ENCODE measurements at places on chromosomes 1 and 21.

DNA sequence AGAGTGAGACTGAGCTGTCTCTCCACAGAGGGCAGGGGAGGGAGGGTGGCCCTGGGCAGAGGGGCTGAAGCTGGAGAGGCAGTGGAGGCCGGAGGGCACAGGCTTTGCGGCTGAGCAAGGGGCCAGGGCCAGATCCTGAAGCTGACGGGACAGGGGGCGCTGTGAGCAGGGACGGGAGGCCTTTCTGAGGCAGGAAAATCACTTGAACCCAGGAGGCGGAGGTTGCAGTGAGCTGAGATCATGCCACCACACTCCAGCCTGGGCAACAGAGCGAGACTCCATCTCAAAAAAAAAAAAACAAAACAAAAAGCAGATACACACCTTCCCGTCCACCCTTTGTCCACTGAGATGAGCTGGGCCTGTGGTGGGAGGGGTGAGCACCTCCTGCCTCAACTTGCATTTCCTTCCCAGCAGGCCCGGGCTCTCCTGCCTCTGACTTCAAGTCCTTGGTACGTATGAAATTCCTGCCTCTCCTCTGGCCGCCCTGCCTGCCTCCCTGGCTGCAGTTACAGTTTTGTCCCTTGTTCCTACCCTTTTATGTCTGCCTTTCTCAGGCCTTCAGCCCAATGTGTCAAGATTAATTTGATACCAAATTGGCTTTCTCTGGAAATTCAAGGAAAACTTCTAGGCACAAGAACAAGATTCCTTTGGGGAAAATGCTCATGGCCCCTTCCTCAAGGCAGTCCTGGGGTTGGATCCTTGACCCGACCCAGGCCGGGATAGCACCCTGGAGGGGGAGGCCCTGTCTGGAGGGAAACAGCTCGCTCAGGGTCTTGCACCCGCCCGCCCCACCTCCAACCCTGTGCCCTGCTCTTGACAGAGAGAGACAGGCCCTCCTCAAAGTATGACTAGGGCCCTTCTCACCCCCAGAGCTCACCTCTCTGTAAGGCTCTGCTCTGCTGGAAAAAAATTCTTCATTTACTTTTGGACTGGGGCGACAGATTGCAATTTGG, 11.2 kb upstream of the ADAMTSL4 start:
- no peak overlapping the region for H3K27ac ChIP-seq
- peaks cover 5% of the 10 kb centered on the region for H3K27me3 ChIP-seq
- no peak for DNase-seq
- H3K36me3 ChIP-seq = no peaks in the 10 kb centered on the region
- no peak overlapping the region for H3K4me3 ChIP-seq

DNA sequence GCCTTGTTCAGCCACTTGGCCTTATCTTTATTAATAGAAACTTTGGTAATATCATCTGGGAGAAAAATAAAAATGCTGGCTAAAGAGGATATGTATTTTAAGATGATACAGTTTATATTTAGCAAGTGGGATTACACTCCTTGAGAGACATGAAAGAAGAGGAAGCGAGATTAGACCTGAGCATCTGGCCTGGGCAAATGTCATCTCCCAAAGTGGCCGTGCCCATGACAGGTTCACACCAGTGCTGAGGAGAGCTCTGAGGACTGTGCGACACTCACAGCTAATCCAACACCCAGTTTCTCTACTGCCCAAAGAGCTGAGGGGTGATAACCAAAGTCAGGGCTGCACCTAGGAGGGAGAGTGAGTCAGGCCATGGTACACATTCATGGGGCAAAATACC, 121.7 kb upstream of the DUSP10 start:
- no peaks in the 10 kb centered on the region for H3K36me3 ChIP-seq
- DNase-seq = no peak
- no peaks in the 10 kb centered on the region for H3K27me3 ChIP-seq
- H3K27ac ChIP-seq = no peak overlapping the region
- H3K4me1 ChIP-seq = no peaks in the 10 kb centered on the region
- H3K4me3 ChIP-seq = no peak overlapping the region

GRCh38 chr1:183655562-183656075, 2.5 kb upstream of the APOBEC4 start:
- no peaks in the 10 kb centered on the region for H3K36me3 ChIP-seq
- DNase-seq = peak; percentile 73
- H3K27ac ChIP-seq = no peak overlapping the region
- H3K4me3 ChIP-seq = no peak overlapping the region

GRCh38 chr1:32249831-32250525, 1.1 kb upstream of the LCK start:
- H3K4me1 ChIP-seq = peaks cover 52% of the 10 kb centered on the region
- H3K27me3 ChIP-seq = no peaks in the 10 kb centered on the region
- DNase-seq = peak; percentile 79
- peaks cover 43% of the 10 kb centered on the region for H3K36me3 ChIP-seq

- peaks cover 26% of the 10 kb centered on the region for H3K27me3 ChIP-seq
- H3K27ac ChIP-seq = no peak overlapping the region
- H3K36me3 ChIP-seq = no peaks in the 10 kb centered on the region
These were observed 109.7 kb downstream of the SLC35F3 start for GRCh38 chr1:234014208-234014607.

DNA sequence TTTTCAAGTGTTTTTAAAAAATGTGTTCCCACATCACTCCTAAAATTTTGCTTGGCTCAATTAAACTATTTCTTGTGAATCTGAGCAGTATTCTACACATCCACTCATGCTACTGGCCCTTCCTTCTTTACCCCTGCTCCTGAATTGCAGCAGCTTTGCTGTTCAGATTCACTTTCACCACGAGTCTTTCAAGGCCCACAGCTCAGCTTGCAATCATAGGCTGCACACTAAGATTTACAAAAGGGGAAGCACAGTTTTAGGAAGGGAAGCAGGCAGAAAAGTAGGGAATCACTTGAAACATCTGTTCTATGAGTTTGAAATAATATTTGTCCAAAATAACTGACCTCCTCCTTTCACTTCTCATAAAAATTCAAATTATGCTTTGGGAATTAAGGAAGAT, 70.9 kb upstream of the EDEM3 start:
- H3K27me3 ChIP-seq = no peaks in the 10 kb centered on the region
- DNase-seq = no peak
- H3K27ac ChIP-seq = peak overlapping the region; percentile 88
- H3K4me1 ChIP-seq = peaks cover 8% of the 10 kb centered on the region
- peaks cover 25% of the 10 kb centered on the region for H3K36me3 ChIP-seq

DNA sequence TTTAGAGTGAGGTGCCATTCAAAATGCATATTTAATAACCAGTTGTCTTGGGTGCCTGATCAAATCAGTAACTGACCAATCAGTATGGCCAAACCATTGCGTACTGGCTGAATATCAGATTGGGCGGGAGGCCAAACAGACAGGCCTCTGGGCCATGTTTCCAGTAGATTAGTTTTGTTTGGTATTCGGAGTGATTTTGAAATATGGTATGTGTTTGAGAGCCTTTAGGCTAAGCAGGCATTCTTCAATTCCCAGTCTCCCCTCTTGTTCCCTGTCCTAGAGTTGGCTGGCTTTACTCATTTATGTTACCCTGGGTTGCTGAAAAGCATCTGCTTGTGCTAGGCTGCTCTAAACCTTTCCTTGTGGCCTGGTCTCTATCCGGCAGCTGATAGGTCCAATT, 80.1 kb downstream of the BACH1 start:
- H3K36me3 ChIP-seq = no peaks in the 10 kb centered on the region
- peaks cover 8% of the 10 kb centered on the region for H3K4me1 ChIP-seq

- no peaks in the 10 kb centered on the region for H3K36me3 ChIP-seq
- no peaks in the 10 kb centered on the region for H3K27me3 ChIP-seq
- H3K4me3 ChIP-seq = no peak overlapping the region
- H3K27ac ChIP-seq = no peak overlapping the region
These were observed 5.7 kb upstream of the MOB3C start for GRCh38 chr1:46622344-46622743.

DNA sequence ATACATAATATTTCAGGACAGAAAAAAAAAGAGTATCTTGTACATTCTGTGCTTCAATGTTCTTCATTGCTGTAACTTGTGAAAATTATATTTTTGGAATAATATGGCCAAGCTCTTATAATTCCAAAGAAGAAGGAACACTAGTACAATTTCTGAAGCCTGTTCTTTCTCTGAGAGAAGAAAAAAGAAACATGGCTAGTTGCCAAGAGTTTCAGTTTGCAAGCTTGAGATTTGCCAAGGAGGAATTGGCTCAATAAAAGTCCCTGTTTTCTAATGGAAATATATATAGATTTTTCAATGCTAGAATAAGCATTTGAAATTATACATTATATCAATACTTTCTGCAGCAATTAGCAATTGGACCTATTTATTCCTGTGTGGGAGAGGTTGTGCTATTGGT, 285.2 kb upstream of the NEGR1 start:
- H3K4me1 ChIP-seq = no peaks in the 10 kb centered on the region
- H3K27ac ChIP-seq = no peak overlapping the region
- no peaks in the 10 kb centered on the region for H3K36me3 ChIP-seq
- no peak for DNase-seq

- no peak overlapping the region for H3K27ac ChIP-seq
- H3K27me3 ChIP-seq = no peaks in the 10 kb centered on the region
- DNase-seq = no peak
- no peaks in the 10 kb centered on the region for H3K36me3 ChIP-seq
- H3K4me1 ChIP-seq = no peaks in the 10 kb centered on the region
These were observed 813.6 kb upstream of the ADGRL2 start for GRCh38 chr1:80987106-80987505.

DNA sequence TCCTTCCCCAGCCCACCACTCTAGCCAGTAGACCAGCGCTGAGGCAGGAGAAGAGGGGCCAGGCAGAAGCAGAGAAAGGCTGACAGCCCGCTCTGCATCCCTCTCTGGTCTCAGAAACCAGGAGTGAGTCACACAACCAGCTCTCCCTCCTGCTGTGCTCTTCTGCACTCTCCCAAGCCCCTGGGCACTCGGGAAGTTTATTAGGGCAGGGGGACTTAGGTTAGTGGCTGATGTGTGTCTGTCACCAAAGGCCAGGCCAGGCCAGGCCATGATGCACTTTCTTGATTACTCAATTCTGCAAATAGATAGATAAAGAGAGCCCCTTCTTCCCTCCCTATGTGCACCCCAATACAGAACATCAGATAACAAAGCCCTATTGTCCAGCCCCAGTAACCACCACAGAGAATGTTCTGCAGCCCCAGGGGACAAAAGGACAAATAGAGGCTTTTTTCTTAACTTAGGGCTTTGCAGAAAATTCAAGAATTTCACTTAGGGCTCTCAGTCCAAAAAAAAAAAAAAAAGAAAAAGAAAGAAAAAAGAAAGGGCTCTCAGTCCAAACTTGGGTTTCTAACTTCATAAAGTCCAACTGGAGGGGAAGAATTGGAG, 52.9 kb upstream of the CNTN2 start:
- peaks cover 81% of the 10 kb centered on the region for H3K27me3 ChIP-seq
- no peak overlapping the region for H3K4me3 ChIP-seq
- H3K4me1 ChIP-seq = peaks cover 7% of the 10 kb centered on the region

DNA sequence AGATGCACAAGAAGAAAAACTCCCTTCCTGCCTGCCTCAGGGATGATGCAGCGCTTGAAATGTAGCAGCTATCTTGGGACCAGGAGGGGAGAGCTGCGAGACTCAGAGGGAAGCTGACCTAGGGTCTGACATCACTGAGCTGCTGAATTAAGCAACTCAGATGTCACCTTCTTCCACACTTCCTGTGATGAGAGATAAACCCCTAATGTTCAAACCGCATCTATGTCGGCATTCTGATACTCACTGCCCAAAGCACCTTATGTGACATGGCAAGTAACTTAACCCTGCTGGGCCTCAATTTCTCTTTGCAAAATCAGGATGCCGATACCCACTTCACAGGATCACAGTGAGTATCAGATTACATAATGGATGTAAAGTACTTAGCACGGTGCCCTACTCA, 9.1 kb upstream of the AK2 start:
- H3K27ac ChIP-seq = peak overlapping the region; percentile 78
- H3K36me3 ChIP-seq = no peaks in the 10 kb centered on the region
- H3K27me3 ChIP-seq = no peaks in the 10 kb centered on the region
- peak overlapping the region; percentile 28 for H3K4me3 ChIP-seq

DNA sequence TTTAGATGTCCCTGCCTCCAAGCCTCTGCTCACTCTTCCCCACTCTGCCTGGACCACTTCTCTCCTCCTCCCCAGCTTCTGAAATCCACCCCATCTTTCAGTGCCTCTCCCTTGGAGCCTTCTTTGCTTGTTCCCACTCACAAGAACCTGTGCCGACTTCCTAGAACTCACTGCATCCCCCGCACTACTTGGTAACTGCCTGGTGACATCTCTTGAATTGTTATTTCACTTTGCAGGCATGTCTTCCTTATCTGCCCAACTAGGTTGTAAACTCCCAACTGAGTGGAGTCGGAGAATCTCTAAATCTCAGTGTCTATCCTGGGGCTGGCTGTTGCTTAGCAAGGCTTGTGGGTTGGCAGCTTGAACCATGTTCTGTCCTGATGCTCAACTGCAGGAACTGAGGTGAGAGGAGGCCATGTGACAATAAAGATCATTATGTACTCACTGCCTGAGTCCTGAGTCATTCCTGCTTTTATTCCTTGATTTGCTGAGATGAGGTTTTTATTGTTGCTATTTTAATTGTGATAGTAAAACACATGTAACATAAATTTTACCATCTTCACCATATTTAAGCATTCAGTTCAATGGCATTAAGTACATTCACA, 3.9 kb downstream of the KPRP start:
- no peaks in the 10 kb centered on the region for H3K4me1 ChIP-seq
- no peak overlapping the region for H3K4me3 ChIP-seq
- H3K27ac ChIP-seq = no peak overlapping the region
- H3K36me3 ChIP-seq = no peaks in the 10 kb centered on the region

DNA sequence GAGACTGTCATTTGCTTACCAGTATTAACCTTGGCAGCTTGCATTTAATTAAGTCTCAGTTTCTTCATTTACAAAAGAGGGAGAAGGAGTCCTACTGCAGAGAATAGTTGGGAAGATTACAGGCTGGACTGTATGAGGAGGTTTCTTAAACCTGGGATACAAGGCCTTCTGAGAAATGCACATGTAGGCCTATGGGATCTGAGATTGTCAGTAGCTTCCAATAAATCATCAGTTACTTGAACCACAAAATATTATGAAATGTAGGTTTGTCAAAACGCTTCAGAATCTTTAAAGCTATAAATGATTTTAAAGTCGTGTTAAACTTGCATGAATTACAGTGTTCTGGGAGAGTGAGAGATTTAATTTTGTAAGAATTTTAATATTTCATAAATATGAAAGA, 69.6 kb downstream of the NRIP1 start:
- H3K4me1 ChIP-seq = peaks cover 4% of the 10 kb centered on the region
- no peak overlapping the region for H3K27ac ChIP-seq
- no peaks in the 10 kb centered on the region for H3K27me3 ChIP-seq
- DNase-seq = no peak

DNA sequence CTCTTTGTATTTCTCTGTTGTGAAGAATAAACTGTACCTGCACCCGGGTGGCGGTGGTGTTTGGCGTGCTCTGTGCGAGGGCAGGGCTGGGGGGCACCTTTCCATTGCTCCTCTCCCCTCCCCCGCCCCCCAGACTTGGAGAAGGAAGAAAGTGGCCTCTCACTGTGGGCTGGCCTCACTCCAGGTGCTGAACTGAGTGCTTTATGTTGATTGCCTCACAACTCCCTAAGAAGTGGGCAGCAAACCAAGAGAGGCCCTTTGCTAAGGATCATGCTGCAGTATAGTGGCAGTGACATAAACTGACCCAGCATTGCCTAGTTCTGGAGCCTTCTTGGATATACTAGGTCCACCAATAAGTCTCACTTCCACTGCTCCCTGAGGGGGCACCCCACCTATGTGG, 20.2 kb downstream of the A3GALT2 start:
- no peak overlapping the region for H3K4me3 ChIP-seq
- H3K27ac ChIP-seq = peak overlapping the region; percentile 38
- H3K27me3 ChIP-seq = no peaks in the 10 kb centered on the region
- peaks cover 24% of the 10 kb centered on the region for H3K4me1 ChIP-seq
- peaks cover 27% of the 10 kb centered on the region for H3K36me3 ChIP-seq

GRCh38 chr1:235035928-235036327, 92.7 kb downstream of the TOMM20 start:
- no peaks in the 10 kb centered on the region for H3K36me3 ChIP-seq
- DNase-seq = no peak
- peaks cover 2% of the 10 kb centered on the region for H3K4me1 ChIP-seq
- H3K27ac ChIP-seq = no peak overlapping the region
- H3K4me3 ChIP-seq = no peak overlapping the region
- no peaks in the 10 kb centered on the region for H3K27me3 ChIP-seq

All from effector memory CD8-positive, alpha-beta T cell (primary cell).